Esophagus squamous epithelium (tissue), 5 donors: ENCODE measurements at places on chromosomes 12 and 14.

DNA sequence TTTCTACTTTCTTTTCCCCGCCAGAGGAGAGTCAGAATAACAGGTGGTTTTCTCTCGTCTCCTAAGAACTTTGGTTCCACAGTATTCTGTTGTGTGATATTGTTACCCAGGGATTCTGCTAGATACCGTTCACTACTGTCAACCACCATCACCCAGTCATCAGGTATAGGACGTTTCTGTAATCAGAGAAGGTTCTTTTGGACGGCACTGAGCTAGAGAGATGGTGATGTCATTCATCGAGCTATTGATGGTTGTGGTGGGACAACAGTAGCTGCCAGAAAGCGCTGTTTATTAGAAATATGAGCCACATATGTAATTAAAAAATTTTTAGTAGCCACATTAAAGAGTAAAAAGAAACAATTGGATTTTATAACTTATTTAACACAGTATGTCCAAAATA lies 17.0 kb downstream of the ERC1 start:
- H3K27me3 ChIP-seq: no peaks in the 10 kb centered on the region
- peaks cover 3% of the 10 kb centered on the region for H3K4me1 ChIP-seq
- H3K36me3 ChIP-seq: peaks cover 7% of the 10 kb centered on the region
- no peak overlapping the region for H3K27ac ChIP-seq
- DNase-seq: no peak
- no peak overlapping the region for H3K4me3 ChIP-seq

- H3K27me3 ChIP-seq: no peaks in the 10 kb centered on the region
- H3K36me3 ChIP-seq: no peaks in the 10 kb centered on the region
- no peak overlapping the region for H3K4me3 ChIP-seq
These were observed 141.3 kb downstream of the TSPAN9 start for GRCh38 chr12:3218228-3219171.

GRCh38 chr14:50688875-50689274 lies 20.8 kb upstream of the SAV1 start:
- no peak overlapping the region for H3K27ac ChIP-seq
- no peaks in the 10 kb centered on the region for H3K4me1 ChIP-seq
- DNase-seq: no peak
- no peak overlapping the region for H3K4me3 ChIP-seq
- no peaks in the 10 kb centered on the region for H3K27me3 ChIP-seq
- no peaks in the 10 kb centered on the region for H3K36me3 ChIP-seq

DNA sequence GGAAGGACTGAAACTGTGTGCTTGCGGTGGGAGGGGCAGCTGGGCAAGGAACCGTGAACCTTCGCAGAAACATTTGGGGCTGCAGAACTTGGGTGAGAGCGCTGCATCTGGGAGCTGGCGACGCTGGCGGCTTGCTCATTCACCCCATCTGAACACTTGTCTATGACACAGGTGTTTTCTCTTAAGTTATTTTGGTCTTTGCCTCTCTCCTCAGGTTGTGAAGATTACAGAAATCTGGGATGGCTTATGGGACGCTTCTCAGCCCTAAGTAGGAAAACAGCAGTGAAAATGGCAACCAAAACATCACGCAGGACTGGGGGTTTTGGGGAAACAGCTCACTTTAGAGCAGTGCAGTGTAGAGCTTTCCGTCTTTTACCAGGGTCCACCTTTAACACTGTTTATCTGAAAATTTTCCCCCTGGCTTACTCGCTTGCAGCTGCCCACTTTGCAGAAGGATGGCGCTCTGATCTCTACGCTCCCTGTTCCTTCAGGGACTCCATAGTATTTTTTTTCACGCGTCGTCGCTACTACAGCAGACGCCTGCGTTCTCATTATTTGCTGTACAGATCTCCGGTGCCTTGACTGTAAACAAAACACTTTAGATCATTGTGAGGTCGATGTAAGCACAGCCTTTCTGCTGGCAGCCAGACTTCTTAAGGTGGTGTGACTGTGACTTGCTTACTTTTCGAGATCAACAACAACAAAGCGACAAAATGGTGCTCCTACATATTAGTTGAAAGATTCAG lies 2.7 kb upstream of the CDKN1B start:
- peak overlapping the region; percentile 100 for H3K27ac ChIP-seq
- no peaks in the 10 kb centered on the region for H3K27me3 ChIP-seq
- peaks cover 20% of the 10 kb centered on the region for H3K4me1 ChIP-seq
- DNase-seq: no peak
- H3K36me3 ChIP-seq: no peaks in the 10 kb centered on the region
- H3K4me3 ChIP-seq: peak overlapping the region; percentile 21

- peaks cover 6% of the 10 kb centered on the region for H3K4me1 ChIP-seq
- H3K27me3 ChIP-seq: no peaks in the 10 kb centered on the region
- H3K4me3 ChIP-seq: no peak overlapping the region
- H3K27ac ChIP-seq: no peak overlapping the region
- no peak for DNase-seq
- H3K36me3 ChIP-seq: no peaks in the 10 kb centered on the region
These were observed 4.8 kb upstream of the NINJ2 start for GRCh38 chr12:668090-668481.

DNA sequence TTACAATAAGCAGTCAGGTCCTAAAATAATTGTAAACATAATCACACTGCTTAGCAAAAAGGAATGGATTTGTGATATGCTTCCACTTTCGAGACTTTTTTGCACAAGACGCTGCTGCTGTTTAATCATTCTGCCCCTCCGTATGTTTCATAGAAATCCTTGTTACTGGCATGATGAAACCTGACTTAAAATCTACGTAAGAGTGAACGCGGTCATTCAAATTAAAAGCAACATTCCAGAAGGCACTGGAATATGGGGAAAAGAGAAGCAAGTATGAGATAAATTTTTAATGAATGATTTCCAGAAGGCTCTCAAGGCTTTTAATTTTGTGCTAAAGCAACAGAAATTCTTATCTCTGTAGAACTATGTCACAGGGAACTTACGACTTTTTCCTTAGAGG lies 1.1 kb downstream of the CNIH1 start:
- DNase-seq: no peak
- H3K4me1 ChIP-seq: peaks cover 70% of the 10 kb centered on the region

- H3K4me3 ChIP-seq: peak overlapping the region; percentile 64
- peak overlapping the region; percentile 74 for H3K27ac ChIP-seq
- no peak for DNase-seq
- peaks cover 23% of the 10 kb centered on the region for H3K4me1 ChIP-seq
These were observed 38.4 kb upstream of the BCL2L14 start for GRCh38 chr12:12032260-12032791.

DNA sequence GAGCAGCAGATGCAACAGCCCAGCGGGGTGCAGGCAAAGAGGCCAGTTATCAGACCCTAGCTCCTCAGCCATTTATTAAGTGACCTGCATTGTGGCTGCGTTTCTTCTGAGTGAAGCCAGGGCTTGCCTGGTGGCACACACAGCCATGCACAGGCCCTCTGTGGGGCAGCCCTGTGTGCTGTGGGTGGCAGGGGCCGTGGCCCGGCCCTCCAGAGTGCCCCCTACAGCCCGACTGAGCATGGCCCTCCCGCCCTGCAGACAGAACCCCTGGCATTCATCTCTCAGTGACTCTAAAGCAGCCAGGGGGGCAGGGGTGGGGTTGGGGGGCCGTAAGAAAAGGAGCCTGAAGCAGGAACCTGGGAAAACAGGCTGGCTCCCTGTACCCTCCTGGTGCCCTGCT lies 226.0 kb upstream of the PWP1 start:
- H3K36me3 ChIP-seq: no peaks in the 10 kb centered on the region
- no peak overlapping the region for H3K27ac ChIP-seq
- H3K4me3 ChIP-seq: no peak overlapping the region
- DNase-seq: no peak
- no peaks in the 10 kb centered on the region for H3K27me3 ChIP-seq

DNA sequence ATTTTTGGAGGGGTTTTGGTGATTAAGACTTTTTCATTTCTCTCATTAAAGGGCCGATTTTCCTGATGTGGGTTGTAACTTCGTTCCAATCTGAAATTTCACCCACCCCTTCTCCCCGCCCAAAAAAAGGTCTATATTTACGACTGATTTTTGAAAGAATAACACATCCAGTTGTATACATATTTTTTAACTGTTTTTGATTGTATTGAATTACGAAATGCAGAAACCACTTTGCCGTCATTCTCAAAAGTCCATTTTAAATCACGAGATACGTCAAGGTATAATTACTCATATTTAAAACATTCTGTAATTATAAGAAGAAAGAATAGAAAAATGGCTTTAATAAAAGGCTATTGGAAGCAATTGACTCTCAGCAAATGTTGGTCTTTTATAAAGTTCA lies 520.7 kb downstream of the MED13L start:
- no peak overlapping the region for H3K4me3 ChIP-seq
- no peak for DNase-seq
- no peaks in the 10 kb centered on the region for H3K27me3 ChIP-seq
- H3K4me1 ChIP-seq: no peaks in the 10 kb centered on the region
- no peak overlapping the region for H3K27ac ChIP-seq
- H3K36me3 ChIP-seq: no peaks in the 10 kb centered on the region

- no peak for DNase-seq
- H3K36me3 ChIP-seq: no peaks in the 10 kb centered on the region
- no peaks in the 10 kb centered on the region for H3K4me1 ChIP-seq
- no peak overlapping the region for H3K27ac ChIP-seq
These were observed 366.4 kb downstream of the IPO8 start for GRCh38 chr12:30329281-30329680.

DNA sequence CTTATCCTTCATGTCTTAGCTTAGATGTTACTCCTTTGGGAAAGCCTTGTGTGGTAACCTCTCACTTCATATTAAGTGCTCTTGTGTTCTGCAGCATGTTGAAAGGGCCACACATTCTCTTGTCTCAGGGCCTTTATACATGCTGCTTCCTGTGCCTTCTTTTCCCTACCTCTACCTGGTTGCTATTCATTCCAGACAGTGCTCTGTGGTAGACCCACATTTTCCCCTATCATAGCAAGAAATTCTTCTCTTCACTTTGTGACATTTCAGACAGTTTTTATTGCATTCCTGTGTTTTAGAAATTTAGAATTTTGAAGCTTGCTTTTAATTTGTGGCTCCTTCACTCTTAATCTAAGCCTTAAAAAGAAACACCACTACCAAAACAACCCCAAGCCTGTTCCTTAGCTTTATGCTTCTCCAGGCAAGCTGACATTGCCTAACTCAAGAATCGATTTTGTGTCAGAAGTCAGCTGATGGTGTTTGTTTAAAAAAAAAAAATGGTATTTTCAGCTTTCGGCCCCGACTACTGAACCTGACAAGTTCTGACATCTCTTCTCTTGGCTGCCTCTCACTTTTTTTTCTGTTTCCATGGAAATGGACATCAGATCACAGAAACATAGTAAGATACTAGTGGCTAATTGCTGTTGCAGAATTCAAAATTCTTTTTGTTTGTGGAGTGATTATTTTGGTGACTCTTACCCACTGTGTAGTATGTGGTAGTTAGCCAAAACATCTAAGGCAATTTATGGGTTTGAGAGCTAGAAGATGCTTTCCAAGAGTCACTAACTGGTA lies 156.3 kb downstream of the NUBPL start:
- no peak for DNase-seq
- no peaks in the 10 kb centered on the region for H3K4me1 ChIP-seq
- no peaks in the 10 kb centered on the region for H3K27me3 ChIP-seq
- H3K36me3 ChIP-seq: no peaks in the 10 kb centered on the region
- no peak overlapping the region for H3K4me3 ChIP-seq

GRCh38 chr12:101857043-101857558 lies 20.3 kb upstream of the DRAM1 start:
- H3K4me1 ChIP-seq: peaks cover 4% of the 10 kb centered on the region
- H3K36me3 ChIP-seq: no peaks in the 10 kb centered on the region
- no peaks in the 10 kb centered on the region for H3K27me3 ChIP-seq
- H3K27ac ChIP-seq: peak overlapping the region; percentile 9
- H3K4me3 ChIP-seq: no peak overlapping the region

DNA sequence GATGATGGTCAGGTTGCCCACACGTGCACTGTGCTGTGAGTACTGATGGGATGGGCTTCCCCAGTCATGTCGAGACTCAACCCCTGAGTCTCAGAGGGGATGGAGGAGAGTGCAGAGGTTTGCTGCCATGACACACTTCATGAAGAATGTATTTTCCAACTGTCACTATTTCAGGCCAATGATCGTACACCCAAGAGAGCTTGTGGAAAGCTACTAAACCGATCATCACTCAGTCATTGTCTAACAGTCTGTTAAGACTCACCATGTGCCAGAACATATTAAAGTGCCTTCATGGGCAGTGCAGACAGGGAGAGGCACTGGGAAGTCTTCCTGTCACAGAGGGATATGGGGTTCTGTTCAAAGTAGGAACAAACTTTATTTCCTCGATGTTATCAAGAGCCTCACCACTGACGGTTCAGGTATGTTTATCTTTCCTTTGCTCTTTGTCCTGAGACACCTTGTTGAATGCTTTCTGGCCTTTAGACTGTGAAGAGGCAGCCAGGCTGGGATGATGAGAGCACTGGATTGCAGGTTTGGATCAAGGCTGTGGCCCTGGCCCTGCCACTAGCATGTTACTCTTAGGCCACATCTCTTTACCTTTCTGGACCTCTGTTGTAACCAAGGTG lies 41.6 kb upstream of the NTF3 start:
- peaks cover 3% of the 10 kb centered on the region for H3K4me1 ChIP-seq
- H3K27ac ChIP-seq: no peak overlapping the region
- no peaks in the 10 kb centered on the region for H3K36me3 ChIP-seq
- DNase-seq: no peak

- no peak for DNase-seq
- no peak overlapping the region for H3K4me3 ChIP-seq
- H3K27me3 ChIP-seq: peaks cover 31% of the 10 kb centered on the region
- H3K4me1 ChIP-seq: no peaks in the 10 kb centered on the region
- no peaks in the 10 kb centered on the region for H3K36me3 ChIP-seq
These were observed 178.5 kb downstream of the KIF26A start for GRCh38 chr14:104316723-104317491.

DNA sequence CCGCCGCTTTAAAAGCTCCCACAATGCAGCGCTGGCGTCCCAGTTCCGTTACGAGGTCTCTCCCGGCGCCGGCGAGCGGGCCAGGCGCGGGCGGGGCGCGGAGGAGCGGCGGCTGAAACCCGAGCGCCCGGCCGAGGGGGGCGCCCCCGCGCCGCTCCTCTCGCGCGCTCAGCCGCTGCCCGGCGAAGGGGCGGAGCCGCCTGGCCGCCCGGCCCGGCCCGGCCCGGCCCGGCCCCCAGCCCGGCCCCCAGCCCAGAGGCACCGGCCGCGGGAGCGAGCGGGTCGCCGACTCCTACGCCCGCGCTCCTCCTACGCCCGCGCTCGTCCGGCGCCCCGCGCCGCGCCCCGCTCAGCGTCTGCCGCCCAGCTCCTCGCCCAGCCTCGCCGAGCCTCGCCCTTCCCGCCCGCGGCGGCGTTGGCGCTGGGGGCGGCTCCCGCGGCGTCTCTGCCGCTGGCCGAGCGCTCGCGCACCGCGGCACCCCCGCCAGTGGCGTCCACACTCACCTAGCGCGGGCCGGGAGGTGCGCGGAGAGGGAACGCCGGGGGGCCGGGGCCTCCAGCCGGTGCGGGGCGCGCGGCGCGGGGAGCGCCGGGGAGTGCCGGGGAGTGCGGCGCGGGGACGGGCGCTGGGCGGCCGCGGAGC lies at the start of gene RASSF8:
TSS of gene RASSF8 (plus strand) at position 255 of the 643 bp plus-strand sequence. CDS start 96,662 bp downstream, outside the sequence.
- H3K36me3 ChIP-seq: no peaks in the 10 kb centered on the region
- DNase-seq: no peak
- no peaks in the 10 kb centered on the region for H3K27me3 ChIP-seq
- peak within 1 kb of the TSS; percentile 57 for H3K4me3 ChIP-seq

DNA sequence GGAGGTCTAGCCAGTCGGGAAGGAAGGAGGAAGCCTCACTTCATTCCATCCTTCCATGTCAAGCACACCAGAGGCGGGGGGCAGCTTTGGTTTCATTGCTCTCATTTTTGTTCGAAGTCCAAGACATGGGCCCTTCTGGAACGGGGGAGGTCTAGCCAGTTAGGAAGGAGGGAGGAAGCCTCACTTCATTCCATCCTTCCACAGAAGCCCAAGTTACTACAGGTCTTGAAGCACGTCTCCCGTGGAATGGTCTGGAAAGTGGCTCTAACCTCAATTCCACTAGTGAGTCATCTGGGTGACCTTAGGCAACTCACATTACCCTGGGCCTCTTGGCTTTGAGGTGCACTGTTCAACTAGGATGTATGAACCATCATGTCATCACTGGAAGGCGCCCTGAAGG lies 156.3 kb downstream of the NTF3 start:
- H3K27me3 ChIP-seq: no peaks in the 10 kb centered on the region
- no peak for DNase-seq
- peaks cover 8% of the 10 kb centered on the region for H3K4me1 ChIP-seq
- no peak overlapping the region for H3K27ac ChIP-seq
